ENCODE measurements at places on chromosomes 3 and 15.

- no peak for DNase-seq
Observed at GRCh38 chr15:58249646-58250312, 111.6 kb downstream of the AQP9 start.

- DNase-seq = no peak
Observed at GRCh38 chr3:66839508-66839907, 158.6 kb upstream of the KBTBD8 start.

DNA sequence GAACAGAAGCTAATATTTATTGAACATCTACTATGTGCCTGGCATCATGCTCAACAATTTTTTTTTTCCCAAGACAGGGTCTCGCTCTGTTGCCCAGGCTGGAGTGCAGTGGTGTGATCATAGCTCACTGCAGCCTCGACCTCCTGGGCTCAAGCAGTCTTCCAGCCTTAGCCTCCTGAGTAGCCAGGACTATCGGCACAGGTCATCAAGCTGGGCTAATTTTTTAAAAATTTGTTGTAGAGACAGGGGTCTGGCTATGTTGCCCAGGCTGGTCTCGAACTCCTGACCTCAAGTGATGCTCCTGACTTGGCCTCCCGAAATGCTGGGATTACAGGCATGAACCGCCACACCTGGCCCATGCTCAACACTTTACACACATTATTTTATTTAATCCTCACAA is 35.7 kb upstream of the CILP start:
- no peak for DNase-seq

GRCh38 chr3:3015185-3016089 is 94.7 kb downstream of the IL5RA start:
- DNase-seq = no peak

DNA sequence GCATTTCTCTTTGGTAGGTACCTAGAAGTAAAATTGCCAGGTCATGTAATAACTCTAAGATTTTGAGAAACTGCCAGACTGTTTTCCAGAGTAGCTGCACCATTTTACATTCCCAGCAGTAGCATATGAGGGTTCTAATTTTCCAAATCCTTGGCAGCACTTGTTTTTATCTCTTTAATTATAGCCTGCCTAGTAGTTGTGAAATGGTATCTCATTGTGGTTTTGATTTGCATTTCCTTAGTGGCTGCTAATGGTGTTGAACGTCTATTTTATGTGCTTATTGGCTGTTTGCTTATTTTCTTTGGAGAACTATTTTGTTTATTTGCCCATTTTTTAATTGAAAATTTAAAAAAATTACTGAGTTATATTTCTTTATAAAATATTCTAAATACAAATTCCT is 117.9 kb downstream of the TCF12 start:
- no peak for DNase-seq

DNA sequence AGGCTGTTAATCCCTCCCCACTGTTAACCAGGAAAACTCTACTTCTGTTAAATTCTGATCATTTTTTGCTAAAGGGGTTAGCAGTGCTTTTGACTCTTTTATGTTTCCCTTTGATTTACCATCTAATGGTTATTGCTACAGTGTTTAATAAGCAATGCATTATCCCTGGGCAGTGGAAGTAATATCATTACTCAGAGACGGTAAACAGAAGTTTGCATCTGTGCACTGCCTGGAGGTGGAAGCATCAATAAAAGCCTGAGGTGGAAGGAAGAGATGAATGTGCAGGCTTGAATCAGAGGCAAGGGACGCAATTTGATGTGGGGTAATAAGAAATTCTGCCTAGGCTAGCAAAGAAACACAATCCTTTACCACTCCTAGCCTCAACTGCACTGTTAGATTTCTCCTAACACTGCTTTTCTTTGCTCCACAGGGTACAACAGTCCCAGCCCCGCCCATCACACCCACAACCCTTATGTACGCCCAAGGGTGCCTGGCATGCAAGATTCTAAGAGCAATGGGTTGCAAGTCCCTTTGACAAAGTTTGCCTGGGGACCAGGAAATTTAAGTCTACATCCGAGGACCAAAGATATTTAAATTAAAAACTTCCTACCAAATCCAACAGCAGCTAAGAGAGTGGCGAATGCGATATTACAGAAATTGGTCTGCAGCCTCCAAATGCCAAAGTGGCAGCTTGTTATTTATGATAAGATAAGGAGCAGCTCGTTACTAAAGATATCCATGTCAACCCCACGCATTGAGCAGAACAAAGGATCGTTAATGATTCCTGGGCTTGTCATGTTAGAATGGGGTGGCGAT is 261.4 kb downstream of the FHIT start:
- no peak for DNase-seq

- DNase-seq = peak; percentile 82
Observed at GRCh38 chr3:55988905-55989304, 479.4 kb downstream of the ERC2 start.

GRCh38 chr3:17941152-17941551 is 198.7 kb upstream of the TBC1D5 start:
- DNase-seq = no peak

GRCh38 chr15:23072633-23073032 is 33.3 kb upstream of the TUBGCP5 start:
- DNase-seq = peak; percentile 60

DNA sequence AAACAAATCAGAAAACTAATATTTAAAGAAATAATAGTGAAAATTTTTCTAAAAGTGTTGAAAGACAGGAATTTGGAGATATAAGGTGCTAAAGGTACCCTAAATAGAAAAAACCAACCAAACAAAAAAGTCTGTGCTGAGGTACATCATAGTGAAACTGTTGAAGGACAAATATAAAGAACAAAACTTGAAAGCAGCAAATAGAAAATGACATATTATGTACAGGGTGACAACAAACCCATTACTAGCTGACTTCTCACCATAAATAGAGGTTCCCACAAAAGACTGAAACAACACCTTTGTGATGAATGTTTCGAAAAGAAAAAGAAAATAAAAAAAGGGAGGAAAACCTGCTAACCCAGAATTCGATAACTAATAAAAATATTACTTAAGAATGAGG is 502.5 kb upstream of the NECTIN3 start:
- DNase-seq = no peak

DNA sequence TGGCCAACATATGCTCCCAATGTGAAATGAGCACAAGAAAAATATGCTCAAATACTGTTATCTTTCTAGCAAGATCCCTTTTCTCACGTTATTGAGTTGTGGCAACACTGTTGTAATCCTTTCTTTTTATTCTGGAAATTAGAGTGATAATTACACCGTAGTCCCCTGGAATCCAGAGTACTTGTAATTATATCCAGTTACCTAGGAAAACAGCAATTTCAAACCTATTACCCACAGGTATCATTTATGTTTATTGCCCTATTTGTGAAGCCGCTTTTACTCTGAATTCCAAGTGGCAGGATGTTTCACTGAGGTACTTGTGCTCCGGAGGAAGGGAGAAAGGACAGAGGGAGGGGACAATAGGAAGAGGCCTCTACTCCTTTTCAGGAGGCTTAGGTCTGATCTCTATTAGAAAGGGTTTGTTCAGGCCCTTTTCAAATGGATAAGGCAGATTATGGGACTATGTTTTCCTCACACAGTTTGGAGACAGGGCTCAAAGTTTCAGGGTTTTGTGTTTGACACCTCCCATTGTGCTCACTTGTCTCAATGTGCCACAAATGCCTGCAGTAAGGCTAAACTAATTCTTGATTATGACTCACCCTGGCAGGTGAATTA is 646.6 kb downstream of the TUSC7 start:
- no peak for DNase-seq

- peak; percentile 69 for DNase-seq
Observed at GRCh38 chr15:46961795-46962194, 755.5 kb upstream of the SEMA6D start.

GRCh38 chr15:70625438-70625837 is 137.9 kb downstream of the UACA start:
- no peak for DNase-seq

- DNase-seq = no peak
Observed at GRCh38 chr3:9501226-9501625, 52.4 kb downstream of the LHFPL4 start.

GRCh38 chr3:112822064-112823055 is 24.3 kb downstream of the CD200R1L start:
- no peak for DNase-seq

DNA sequence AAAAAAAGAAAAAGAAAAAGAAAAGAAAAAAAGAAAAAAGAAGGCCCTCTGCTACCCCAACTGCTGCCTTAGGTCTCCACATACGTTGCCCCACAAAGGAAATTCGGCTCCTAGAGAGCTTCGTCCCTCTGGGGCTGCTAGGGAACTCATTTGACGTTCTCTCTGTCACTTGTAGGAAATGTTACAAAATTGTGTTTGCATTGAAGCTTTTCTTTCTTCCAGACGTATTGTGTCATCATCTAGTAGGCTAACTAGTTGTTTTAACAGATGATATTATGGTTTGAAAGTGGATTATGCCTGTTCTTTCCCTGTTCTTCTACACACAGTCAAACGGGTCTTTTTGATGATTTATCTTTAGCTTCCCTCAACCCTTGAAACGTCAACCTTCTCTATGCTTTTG is 125.3 kb downstream of the BDH1 start:
- no peak for DNase-seq

GRCh38 chr15:48556159-48556897 is 89.2 kb downstream of the FBN1 start:
- no peak for DNase-seq

- no peak for DNase-seq
Observed at GRCh38 chr3:143429628-143430514, 310.3 kb downstream of the CHST2 start.

GRCh38 chr3:153072856-153073255 is 89.2 kb upstream of the RAP2B start:
- peak; percentile 60 for DNase-seq

GRCh38 chr3:127870156-127870555 is 44.9 kb upstream of the KBTBD12 start:
- DNase-seq = no peak

DNA sequence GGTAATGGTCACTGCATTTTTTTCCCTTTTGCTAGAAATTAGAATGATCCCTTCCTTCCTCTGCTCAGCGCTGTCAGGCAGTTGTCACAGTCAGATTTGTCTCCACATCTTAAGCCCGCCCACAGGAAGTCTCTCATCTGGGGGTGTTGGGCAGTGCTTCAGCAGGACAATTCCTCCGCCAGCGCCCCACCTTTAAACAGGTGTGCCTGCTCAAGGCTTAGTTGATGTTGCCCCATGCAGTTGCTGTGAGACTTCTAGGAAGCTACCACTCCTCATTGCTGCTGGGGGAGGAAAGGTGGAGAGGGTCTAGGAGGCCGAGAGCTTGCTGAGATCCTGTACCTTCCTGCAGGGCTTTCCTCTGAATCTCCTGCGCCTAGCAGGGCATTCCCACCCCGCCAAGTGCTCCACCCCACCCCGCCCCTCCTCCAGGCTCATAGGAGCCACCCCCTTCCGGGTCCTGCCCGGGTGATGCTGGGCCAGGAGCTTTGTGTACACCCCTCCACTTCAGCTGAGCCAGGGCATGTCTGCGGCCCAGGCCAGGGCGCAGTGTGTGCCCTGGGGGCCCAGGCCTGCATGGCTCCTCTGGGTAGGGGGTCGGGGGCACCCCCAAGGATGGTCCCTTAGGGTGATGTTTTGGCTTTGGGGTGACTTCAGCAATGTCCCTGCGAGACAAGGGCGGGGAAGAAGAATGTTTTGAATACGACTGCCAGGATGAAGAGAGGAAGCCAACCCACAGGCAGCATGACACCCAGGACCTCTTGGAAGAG is 68.7 kb downstream of the TRAK1 start:
- peak; percentile 97 for DNase-seq

DNA sequence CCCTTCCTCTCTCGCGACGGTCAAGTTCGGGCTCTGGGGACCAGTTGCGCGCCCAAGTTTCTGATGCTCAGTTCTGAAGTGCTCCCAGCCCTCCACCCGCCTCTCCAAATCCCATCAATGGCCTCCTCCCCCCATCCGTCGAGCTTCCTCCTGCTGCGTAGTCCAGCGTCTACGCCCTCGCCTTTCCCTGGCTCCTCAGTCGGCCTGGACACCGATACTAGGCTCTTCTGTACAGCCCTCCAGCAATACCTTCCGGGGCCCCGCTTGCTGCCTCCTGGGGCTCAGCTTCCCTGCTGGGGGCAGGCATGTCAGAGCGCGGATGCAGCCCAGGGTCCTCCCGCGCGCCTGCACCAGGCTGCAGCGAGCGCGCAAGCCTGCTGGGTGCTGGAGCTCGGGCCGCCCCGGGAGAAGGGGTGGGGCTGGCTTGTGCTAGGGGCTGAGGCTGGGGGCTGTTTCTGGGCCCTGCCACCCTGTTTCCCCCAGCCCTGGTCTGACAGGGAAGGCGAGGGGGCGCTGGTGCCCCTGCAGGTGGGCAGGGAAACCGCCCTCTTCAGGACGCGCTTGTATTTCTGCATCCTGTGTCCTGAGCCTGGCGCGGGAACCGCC is 353.3 kb upstream of the SUCLG2 start:
- DNase-seq = peak; percentile 63

GRCh38 chr15:50850003-50850402 is 58.5 kb upstream of the AP4E1 start:
- DNase-seq = no peak

DNA sequence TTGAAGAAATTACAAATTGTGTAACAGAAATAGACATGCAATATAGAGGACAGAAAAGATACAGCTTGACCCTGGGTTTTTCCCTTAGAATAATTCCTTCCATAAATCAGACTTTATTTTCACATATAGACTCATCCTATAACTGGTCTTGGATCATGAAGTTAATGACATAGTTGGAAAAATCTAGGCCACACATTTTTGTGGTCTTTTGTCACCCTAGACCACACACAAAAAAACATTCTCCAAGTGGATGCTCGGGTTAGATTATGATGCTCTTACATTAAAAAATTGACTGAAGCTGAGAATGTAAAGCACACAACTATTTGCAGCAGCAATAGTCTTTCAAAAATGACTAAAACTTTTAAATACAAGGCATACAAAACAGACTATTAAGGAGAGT is 7.5 kb upstream of the PLA2G4D start:
- DNase-seq = no peak

- no peak for DNase-seq
Observed at GRCh38 chr3:24263069-24263668, 231.5 kb downstream of the THRB start.

GRCh38 chr3:24149032-24149431 is 203.9 kb downstream of the NR1D2 start:
- DNase-seq = no peak

DNA sequence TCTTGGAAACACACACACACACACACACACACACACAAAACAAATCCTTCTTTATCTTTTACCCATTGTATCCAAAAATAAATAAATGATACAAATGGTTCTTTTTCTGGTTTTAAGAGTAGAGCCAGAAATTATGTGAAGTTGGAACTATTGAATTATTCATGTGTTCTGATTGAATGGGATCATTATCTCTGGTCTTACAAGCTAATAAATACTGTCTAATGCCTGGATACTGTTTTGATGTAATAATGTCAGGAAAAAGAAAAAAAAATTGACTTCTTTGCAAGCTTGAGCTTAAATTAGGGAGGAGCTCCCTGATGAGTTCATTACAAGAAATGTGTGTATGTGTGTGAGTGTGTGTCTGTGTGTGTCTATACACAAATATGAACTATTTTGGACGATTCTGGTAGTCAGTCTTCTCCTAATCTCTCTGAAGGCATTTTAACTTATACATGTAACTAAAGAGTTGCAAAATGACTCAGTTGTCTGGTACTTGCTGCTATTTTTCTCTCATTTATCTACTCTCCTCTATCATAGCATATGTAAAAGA is 507.2 kb upstream of the AGTR1 start:
- no peak for DNase-seq

- DNase-seq = no peak
Observed at GRCh38 chr3:54036543-54036942, 85.8 kb upstream of the CACNA2D3 start.

GRCh38 chr15:80878242-80878866 is 99.2 kb downstream of the CEMIP start:
- no peak for DNase-seq

Measured in islet precursor cell (in vitro differentiated cells).